Central memory CD8-positive, alpha-beta T cell (primary cell): ENCODE measurements at places on chromosomes 6 and 20.

GRCh38 chr6:144581812-144582537, 296.8 kb downstream of the UTRN start:
- DNase-seq: no peak

- no peak for DNase-seq
Measured at GRCh38 chr20:44866703-44867335, 18.7 kb upstream of the YWHAB start.

DNA sequence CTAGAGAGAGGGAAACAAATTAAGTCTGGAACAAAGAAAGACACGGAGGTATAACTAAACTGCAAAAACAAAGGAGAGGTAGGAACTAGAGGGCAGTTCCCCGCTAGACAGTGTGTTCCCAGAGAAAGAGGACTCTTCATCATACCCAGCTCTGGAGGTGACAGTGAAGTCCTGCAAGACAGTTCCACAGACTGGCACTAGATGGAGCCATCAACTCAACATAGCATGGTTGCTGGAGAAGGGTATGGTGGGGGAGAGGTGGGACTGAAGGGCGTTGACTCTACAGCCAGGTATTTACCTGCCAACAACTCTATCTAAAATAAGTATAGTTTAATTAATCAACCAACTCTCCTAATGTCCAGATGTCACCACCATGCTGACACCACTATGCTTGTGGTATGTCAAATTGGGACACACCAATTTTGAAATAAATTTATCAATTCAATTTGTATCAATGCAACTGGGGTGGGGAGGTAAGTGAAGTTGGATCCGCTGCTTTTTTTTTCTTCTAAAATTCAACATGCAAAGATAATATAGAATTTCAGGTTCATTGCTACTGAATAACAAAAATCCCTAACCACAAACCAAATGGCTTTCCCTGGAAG, 9.7 kb downstream of the BACH2 start:
- no peak for DNase-seq

- no peak for DNase-seq
Measured at GRCh38 chr20:40258931-40259330, 430.1 kb downstream of the MAFB start.

DNA sequence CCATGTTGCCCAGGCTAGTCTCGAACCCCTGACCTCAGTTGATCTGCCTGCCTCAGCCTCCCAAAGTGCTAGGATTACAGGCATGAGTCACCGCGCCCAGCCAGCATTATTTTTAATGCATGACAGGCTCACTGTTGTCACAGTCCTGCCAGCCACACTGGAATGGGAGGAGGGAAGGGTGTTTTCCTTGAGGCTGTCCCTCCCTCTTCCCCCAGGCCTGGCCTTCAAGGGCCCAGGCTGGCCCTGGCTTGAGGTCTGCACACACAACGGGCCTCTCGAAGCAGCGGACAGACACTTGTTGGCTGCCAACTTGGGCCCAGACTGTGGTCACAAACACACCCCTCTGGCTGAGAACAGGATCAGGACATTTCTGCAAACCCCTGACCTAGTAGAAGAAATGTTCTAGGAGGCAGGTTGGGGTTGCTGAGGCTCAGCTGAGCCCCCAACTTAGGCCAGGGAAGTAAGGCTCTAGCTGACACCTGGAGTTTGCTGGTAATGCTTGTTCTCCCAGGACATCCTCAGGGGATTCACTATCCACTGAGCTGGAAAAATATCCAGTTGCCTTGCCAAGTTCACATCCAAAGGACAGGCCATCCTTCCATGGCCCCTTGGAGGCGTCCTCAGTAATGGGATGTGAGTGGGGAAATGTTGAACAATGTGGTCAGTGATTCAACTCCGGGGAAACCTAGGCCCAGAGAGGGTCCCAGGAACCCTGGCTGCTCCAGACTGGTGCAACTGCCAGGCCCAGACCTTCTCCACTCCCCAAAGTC, 9.9 kb downstream of the SNTA1 start:
- DNase-seq: no peak

GRCh38 chr20:49945701-49946477, 9.7 kb downstream of the RNF114 start:
- DNase-seq: no peak

DNA sequence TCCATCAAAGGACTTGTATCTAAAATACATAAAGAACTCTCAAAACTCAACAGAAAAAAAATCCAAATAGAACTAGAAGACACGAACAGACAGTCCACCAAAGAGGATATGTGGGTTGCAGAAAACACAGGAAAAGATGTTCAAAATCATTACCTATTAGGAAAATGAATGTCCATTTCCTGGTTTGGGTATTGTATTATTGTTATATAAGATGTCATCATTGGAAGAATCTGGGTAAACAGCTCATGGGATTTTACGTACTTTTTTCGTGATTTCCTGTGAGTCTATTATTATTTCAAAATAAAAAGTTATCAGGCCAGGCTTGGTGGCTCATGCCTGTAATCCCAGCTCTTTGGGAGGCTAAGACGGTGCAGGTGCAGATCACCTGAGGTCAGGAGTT, 9.2 kb upstream of the PI16 start:
- no peak for DNase-seq

DNA sequence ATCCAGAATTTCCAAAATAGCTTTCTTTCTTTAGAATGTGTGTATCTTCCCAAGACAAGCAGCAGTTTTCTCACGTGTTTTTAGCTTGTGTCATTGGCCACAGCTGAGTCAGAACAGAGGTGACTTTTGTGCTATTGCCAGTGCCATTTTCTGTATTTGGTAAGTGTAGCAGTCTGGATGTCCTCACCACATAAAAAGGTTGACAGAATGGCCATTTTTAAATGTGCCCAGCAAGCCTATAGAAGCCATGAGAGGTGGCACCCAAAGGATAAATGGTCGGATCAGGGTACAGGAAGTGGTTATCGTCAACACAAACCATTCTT, 269.5 kb upstream of the HSF2 start:
- no peak for DNase-seq

DNA sequence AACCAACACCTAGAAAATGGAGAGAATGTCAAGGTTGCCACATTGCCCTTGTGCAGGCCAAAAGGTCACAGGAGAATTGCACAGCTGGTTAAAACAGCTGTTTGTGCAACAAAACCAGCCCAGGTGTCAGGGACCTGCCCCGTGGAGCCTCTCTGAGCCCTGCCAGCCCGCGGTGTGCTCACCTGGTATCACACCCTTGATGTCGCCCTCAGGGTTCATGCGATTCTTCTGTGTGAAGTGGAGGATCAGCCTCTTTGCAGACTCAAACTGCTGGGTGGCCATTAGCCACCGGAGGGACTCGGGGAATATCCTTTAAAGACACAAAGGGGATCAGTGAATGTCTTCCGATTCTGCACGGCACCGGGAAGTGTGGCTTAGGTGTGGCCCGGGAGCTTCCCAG, 39.2 kb downstream of the PSMG4 start:
- no peak for DNase-seq

- DNase-seq: no peak
Measured at GRCh38 chr20:51910321-51911050, 108.2 kb upstream of the SALL4 start.

DNA sequence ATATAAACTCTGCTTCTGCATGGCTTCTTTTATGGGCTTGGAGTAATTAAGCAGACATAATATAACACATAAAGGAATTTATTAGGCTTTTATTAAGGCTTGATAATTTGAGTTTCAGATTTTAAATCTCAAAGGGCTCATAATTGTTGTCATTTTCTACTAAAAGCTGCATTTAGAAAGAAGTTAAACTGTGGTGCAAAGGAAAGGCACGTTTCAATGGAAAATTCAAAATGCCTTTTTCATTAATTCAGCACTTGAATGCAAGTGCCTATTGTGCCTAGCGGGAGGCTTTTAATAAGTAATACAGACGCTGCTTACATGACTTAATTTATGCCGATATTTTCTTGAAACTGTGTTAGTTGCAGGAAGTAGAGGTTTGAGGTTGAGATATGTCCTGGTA, 431.8 kb upstream of the SOX4 start:
- no peak for DNase-seq

- DNase-seq: no peak
Measured at GRCh38 chr6:144895313-144896278, 610.5 kb downstream of the UTRN start.

- no peak for DNase-seq
Measured at GRCh38 chr20:63533871-63534393, 3.2 kb downstream of the PTK6 start.
